Right ventricle myocardium superior (tissue), 1 donor: ENCODE measurements at places on chromosomes 12 and 14.

- DNase-seq: no peak
Observed at GRCh38 chr14:67837011-67837624, 17.5 kb downstream of the RAD51B start.

GRCh38 chr14:30998100-30998706 lies 27.2 kb upstream of the AP4S1 start:
- no peak for DNase-seq

DNA sequence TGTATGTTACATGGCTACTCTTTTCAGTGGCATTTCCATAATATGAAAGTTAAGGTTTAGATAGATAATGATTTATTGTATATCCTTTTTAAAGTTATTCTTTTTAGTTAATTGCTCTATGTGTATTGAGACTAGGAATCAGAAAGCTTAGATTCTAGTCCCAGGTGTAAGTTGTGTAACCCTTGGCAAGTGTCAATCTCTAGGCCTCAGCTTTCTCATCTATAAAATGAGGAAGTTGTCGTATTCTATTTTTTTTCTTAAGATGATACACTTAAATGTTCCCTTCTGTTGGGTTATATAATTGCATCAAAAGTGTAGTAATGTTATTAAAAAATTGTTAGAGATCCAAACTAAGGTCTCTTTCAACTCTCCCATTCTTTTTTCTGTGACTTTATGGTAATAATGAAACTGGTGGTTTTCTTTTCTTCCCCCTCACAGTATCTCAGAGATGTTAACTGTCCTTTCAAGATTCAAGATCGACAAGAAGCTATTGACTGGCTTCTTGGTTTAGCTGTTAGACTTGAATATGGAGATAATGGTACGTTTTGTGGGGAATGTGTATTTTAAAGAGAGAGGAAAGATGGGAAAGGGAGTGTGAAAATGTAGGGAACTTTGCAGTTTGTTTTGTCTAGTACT lies 4.1 kb downstream of the RTRAF start:
- DNase-seq: no peak

DNA sequence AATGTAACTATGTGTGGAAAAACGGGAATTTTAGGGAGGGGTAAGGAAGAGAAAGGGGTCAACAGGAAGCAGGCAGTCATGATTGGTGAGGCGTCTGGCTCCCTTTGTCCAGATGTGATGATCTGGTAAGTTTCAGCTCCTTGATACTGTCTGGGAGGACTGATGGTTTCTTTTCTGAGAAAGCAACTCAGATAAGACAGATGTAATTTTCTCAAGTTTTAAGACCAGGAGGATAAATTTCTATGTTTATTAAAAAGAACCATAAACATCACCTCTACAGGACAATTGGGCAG lies 21.9 kb upstream of the AMN1 start:
- no peak for DNase-seq

- no peak for DNase-seq
Observed at GRCh38 chr12:53179687-53180219, 769 bp upstream of the ZNF740 start.

- no peak for DNase-seq
Observed at GRCh38 chr14:77709412-77709811, 1.5 kb downstream of the SLIRP start.

- no peak for DNase-seq
Observed at GRCh38 chr14:57297852-57298251, 29.1 kb downstream of the AP5M1 start.

- no peak for DNase-seq
Observed at GRCh38 chr14:65993103-65993502, 493.1 kb upstream of the CCDC196 start.

DNA sequence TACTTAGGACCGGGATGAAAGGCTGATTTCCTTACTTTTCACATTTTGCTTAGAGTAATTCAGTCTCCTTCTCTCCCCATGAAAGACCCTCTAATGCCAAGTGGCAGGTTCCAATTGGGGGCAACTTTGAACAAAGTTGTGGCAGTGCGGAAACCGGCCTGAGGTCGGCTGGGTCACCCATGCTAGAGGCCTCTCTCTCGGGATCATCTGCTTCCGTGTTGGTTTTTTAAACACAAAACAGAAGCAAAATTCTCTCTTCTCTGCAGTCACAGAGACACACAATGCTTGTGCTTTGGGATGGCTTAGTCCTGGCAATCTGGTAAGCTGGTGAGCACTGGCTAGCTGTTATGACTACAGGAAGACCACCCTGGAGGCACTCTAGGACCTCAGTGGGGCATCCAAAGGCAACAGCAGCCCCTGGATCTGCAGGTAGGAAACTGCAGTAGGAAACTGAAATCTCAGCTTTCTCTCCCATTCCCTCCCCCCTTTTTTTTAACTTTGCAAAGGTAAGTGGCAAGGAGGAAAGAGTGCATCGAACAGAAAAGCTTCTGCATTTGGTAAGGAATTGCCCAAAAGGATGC lies 102.1 kb downstream of the BCL11B start:
- no peak for DNase-seq

DNA sequence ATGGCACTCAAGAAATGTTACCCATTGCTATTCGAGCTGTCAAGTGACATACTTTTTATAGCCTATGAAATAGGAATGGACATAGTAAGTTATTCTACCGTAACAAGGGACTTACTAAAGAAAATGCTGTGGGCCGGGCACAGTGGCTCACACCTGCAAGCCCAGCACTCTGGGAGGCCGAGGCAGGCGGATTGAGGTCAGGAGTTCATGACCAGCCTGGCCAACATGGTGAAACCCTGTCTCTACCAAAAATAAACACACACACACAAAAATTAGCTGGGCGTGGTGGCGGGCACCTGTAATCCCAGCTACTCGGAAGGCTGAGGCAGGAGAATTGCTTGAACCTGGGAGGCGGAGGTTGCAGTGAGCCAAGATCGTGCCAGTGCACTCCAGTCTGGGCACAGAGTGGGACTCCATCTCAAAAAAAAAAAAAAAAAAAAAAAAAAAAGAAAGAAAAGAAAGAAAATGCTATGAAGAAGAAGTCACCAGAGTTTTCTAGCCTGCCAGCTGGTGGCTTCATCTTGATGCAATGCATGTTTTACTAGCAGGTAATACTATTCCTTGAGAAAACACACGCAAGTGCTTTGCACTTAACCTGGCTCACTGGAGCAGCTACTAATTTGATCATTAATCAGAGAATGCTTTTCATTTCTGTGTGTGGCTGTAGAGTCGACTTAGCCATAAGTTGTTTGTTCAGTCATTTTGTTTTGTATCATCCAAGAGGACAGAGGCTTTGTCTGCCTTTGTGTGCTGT lies 166.7 kb upstream of the MYL2 start:
- DNase-seq: no peak

- DNase-seq: no peak
Observed at GRCh38 chr12:75103822-75104221, 105.8 kb downstream of the KCNC2 start.

GRCh38 chr12:119412811-119413794 lies 78.6 kb downstream of the CCDC60 start:
- peak; percentile 61 for DNase-seq

DNA sequence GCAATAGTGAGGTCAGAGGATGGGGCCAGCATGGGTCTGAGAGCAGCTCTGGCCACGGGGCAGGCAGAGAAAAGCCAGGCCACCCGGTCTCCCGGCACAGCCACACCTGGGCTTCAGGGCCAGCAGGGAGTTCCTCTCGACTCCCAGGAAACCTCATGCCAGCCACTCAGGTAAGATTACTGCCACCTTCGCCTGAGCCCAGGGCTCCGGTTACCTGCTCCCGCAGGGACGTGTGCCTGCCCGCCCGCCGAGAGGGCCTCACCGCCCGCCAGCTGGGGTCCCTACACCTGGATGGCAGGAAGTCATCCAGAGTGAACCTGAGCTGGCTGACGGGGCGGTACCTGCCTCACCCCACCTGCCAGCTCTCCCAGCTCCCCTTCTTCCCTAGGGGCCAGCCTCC lies 7.3 kb downstream of the JAG2 start:
- no peak for DNase-seq

DNA sequence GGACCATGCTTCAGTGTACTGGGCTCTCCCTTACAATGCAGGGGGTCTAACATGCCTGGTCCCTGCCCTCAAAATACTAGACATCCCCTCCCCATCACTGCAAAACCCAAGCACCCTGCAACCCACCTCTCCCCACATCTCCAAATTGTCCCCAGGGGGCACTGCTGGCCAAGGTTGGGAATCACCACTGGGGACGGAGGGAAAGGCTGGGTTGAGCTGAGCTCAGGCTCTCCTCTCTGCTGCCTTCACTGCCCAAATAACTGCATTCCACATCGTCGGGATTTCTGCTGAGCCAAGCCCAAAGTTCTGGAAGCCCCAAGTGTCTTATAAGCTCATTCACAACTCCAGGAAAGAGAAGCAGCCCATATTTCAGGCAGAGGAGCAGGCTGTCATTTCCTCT lies 69.6 kb downstream of the NT5DC3 start:
- DNase-seq: no peak

DNA sequence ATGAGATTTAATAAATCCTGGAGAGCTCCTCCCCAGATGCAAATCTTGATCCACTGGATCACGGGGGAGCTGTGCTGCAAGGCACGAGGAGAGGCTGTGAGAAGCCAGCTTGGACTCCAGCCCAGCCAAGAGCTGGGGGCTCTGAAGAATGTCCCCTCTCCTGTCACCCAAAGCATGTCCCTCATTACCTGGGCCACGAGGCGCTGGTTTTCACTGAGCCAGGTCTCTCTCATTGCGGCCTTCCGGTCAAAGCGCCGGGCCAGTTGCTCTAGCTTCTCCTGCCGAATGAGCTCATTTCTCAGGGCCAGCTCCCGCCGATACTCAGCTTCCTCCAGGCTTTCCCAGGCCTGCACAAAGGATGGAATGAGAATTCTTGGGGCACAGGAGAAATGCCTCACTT lies 83.3 kb downstream of the SPTB start:
- DNase-seq: no peak

DNA sequence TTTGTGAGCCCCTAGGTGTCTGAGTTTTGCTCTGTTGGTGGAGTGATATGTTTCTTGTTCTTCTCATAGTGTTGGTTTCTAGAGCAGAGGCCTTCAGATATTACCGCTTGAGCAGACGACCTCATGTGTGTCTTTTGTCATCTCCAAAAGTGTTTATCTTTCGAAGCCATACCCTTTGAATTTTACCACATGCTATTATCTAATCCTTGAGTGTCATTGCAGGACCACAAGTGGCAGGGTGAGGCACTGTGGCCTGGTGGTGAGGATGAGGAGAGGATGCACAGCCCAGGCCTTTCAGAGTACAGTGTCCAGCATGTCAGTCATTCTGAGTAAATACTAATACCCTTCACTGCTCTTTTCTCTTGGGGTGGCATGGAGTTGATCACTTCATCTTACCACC lies 57.2 kb upstream of the CISTR start:
- DNase-seq: no peak

DNA sequence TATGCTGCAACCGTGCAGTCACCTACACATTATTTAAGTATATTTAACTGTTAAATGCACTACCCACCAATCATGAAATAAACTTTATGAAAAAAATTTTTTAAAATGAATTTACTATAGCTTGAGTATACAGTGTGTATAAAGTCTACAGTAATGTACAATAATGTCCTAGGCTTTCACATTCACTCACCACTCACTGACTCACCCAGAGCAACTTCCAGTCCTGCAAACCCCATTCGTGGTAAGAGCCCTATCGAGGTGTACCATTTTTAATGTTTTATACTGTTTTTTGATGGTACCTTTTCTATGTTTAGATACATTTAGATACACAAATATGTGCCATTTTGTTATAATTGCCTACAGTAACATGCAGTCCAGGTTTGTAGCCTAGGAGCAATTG lies 48.1 kb downstream of the KLRG1 start:
- DNase-seq: no peak

DNA sequence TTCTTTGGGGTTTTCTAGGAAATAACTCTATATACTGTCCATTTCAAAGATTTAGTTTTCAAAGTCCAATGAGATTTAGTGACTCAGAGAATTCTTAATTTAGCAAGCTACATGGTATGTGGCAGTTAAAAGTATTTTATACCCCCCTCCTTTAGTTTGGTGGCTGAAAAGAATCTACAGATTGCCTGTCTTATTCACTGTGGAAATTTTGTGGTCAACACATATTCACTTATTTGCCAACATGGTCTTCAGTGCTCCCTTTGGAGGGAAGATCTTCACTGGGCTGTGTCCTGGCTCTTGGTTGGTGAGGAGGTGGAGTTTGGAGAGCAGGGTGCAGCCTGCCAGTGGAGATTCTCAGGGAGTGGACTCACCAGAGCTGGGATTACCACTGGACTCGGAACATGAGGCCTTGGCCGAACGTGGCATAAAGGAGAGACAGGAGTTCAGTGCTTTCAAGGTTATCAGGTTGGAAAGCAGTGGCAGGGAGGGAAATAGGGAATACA lies 39.8 kb downstream of the SAMD4A start:
- peak; percentile 59 for DNase-seq

GRCh38 chr14:57974896-57975295 lies 109.0 kb upstream of the SLC35F4 start:
- no peak for DNase-seq

DNA sequence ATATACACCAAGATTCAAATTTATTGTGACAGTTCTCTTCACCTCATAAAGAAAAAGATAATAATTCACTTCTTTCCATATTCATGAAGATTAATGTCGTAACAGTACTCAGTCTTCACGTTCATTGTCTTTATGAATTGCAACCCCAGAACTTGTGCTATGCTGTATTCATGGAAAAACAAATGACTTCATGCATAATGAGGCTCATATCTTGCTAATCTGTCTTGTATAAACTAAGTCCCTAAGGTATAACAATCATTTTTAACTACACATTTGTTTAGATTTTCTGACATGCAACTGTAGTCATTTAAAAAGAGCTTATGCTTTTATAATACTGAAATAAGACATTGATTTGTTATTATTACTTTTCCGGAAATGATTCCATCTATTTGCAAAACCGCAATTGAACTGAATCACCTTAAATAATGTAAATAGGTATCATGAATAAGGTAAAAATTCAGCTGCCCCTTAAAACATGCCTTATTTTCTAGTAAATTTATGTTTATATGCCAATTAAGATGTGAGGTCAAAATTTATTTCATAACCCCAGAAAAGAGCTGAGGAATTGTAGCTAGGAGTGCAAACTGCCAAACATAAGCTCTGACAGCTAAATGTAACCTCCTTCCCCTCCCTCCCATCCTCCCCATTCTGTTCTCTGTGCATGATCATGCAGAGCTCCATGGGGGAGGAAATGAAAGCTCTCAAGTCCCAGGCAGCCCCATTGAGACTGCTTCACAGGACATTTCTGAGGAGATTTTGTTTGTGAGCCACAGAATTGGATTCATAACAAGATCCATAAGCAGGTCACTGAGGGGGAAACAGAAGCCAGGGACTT lies 301.6 kb downstream of the ATP23 start:
- DNase-seq: no peak

DNA sequence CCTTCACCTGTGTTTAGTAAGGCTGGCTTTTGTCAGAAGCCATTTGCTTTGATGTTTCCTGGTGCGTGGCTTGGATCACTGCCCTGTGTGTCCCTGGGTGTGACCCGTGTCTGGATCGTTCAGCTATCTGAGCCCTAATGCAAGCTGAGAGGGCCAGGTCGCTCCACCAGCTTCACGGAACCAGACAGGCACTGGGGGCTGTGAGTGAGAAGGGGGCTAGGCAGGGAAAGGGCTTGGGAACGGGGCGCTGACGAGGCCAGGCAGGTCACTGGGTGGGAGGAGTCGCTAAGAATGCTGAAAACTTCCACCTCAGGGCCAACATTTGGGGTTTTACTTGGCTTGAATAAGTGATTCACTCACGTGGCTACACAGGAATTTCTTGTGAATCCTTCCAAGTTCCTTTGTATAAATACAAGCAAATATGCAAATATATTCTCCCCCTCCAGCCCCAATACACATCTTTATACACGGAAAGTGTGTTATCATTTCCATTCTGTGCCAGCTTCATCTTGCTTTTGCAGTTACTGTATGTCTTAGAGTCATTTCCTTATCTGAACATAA lies 24.2 kb upstream of the MMP17 start:
- DNase-seq: no peak
